ENCODE measurements at places on chromosomes 16 and 17.

GRCh38 chr16:751152-752006 lies 9.2 kb upstream of the MSLN start:
- no peak for DNase-seq

DNA sequence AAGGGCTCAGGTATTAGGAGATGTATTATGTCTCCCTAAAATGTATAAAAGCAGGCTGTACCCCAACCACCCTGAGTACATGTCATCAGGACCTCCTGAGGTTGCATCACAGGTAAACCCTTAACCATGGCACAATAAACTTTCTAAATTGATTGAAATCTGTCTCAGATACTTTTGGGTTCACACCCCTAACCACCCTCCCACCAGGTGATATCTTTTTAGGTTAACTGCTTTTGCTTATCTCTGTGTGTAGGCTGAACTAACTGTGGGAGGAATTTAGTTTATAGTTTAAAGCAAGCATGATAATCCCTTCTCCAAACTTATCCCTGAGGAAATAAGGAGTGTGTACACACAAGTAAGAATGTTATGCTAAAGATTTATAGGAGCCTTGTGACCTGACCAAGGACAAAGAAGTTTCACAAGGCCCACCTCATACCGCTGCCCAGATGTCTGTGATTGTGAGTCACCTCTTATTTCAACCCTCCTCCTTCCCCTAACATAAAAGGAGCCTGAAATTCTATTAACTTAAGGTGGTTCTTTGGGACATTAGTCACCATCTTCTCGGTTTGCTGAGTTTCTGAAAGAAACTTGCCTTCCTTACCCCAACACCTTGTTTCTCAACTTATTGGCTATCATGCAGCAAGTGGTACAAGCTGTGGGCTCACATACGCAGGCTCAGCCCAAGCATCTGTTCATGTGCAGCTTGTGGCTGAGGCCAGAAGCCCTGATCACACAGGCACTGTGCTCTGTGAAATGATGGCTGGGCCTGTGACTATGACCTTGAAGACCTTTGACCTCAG lies 11.3 kb downstream of the PRSS22 start:
- no peak for DNase-seq

- no peak for DNase-seq
Observed at GRCh38 chr17:34683390-34683789, 104.0 kb downstream of the TMEM132E start.

DNA sequence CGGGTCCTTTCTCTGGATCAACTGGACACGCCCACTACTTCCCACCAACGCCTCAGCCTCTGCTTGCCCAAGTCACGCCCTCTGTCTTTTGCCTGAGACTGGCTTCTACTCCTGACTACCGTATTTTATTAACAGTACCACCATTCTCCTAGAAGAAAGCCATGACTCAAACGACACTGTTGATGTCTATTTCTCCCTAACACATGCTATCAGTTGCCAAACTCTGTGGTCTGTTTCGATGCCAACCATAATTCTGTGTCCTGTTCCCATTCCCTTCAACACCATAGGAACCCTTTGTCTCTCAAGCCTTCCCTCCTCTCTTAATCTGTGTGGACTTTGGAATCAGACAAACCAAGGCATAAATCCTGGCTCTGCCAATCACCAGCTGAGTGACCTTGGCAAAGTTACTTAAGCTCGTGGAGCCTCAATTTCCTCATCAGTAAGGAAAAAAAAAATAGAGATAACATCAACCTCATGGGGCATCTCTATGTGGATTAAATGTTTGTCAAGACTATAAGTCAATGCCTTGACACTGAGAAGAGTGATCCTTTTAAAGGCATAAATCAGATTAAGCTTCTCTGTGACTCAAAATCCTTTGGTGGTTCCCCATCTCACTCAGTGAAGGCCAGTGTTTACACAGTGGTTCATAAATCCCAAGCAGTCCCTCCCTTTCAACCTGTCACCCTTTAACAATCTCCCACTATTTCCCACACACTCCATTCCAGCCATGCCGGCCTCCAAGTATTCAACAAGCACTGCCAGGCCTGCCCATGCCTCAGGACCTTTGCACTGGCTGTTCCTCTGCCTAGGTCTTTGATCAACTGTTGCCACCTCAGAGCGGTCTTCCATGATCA lies 45.6 kb downstream of the ERN1 start:
- DNase-seq, result peak; percentile 14

- no peak for DNase-seq
Observed at GRCh38 chr16:1159973-1160772, 7.3 kb downstream of the CACNA1H start.

GRCh38 chr17:67636312-67636711 lies 81.4 kb upstream of the NOL11 start:
- DNase-seq, result no peak

- DNase-seq, result no peak
Observed at GRCh38 chr17:71315568-71315967, 805.3 kb upstream of the SOX9 start.

- DNase-seq, result no peak
Observed at GRCh38 chr16:14444979-14445810, 184.9 kb downstream of the PARN start.

DNA sequence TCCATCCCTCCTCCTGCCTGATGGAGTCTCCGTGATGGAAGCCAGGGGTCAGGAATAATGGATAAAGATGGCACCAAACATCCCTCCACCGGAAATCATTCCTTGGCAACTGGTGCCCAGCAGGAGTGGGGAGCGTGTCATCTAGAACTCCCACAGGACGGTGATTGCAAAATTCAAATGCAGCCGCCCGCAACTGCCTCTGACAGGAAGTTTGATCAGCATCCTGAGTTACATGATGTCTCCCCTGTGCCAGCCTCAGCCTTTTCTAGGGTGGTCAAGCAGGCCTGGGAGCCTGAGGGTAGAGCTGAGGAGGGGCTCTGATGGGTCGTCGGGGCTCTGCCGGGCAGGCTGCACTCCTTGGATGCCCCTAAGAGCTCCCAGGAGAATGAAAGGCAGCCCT lies 52.8 kb downstream of the GSG1L start:
- peak; percentile 80 for DNase-seq

DNA sequence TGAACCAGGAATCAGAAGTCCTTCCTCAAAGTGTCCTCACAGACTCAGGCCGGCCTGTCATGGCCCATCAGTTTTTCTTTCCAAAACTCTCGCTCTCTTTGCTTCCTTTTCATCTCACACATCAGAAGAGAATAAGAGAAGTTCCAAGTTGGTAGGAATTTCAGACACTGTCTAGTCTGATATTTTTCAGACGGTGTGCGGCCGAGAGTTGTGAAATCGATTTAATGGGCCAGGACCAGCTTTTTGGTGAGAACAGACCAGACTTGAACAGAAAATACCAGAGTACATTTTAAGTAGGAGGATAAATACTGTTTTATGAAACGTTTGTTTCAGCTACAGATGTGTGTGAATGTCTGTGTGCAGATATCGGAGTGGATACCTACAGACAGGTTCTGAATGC lies 24.8 kb upstream of the RCVRN start:
- DNase-seq, result no peak

- DNase-seq, result no peak
Observed at GRCh38 chr16:64240586-64240985, 881.3 kb downstream of the CDH11 start.

DNA sequence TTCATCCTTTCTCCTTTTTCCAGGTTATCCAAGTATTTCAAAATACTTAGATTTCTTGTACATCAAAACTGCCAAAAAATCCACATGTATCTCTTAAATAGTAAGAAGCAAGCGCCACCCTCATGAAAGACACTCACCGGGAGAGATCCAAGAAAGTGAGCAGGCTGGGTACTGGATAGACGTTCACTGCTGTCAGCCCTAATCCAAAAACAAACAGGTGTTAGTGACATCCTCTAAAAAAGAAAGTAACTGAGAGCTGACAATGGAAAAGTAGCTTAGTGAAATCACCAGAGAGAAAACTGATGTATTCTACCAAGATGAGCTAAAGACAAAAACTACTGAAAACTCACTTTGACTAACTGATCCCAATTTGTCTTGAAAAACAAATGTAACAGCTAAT lies 46.1 kb downstream of the MARVELD3 start:
- DNase-seq, result no peak

DNA sequence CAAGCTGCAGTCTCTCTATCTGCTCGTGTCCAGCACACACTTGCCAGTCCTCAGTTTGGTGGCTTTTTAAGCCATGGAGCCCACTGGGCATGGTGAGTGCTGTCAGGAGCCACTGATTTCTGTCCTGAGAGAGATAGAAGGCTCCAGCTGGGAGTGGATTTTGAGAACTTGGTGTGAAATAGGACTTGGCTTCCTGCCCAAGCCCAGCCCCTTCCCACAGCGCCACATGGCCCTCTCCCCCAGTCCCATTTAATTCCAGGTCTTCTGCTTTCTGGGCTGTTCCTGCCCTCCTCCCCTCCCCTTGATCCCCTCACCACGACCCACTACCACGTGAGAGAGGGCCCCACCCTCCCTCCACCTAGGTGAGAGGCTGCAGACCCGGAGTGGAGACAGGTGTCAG lies 14.4 kb upstream of the ABCC3 start:
- DNase-seq, result no peak

DNA sequence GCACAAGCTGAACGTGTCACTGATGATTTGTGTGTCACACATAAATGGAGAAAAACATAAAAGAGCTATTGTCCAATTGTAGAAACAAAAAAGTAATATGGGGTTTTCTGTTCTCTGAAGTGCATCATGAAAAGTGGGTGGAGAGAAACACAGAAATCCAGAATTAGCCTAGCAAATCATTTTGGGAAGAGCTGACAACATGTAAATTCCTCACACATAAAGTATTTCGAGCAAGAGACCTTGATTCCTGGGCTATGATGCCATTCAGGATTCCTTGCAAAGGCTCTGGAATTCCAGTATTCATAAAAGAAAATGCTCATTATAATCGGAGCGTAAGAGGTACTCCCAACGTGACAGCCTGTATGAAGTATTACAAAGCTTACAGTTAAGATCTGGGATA lies 1.1 kb downstream of the DCUN1D3 start:
- no peak for DNase-seq

- DNase-seq, result no peak
Observed at GRCh38 chr16:31513126-31513525, 4.9 kb upstream of the RUSF1 start.

- DNase-seq, result no peak
Observed at GRCh38 chr16:85915125-85915845, 16.3 kb downstream of the IRF8 start.

- DNase-seq, result no peak
Observed at GRCh38 chr16:49280841-49281371, 732 bp downstream of the CBLN1 start.

GRCh38 chr17:13827118-13827517 lies 225.4 kb upstream of the HS3ST3A1 start:
- no peak for DNase-seq

GRCh38 chr17:9368631-9369030 lies 207.0 kb downstream of the STX8 start:
- DNase-seq, result no peak

DNA sequence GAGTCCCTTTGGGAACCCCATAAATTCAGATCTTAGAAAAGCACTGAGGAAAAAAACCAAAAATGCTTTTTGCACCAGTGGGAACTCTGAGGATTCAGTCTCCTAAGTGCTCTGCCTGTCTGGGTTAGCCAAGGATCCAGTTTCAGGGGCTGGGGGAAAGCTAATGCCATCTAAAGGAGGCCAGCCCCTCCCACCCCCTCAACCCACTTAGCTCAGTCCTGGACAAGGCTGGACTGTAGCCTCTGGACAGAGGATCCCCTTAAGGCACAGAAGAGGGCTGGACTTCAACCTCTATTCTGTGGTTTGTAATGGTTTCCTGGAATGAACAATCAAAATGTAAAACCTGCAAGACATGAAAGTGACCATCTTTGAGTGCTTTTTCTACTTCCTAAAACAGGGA lies 356.1 kb upstream of the ZFHX3 start:
- DNase-seq, result no peak

- DNase-seq, result no peak
Observed at GRCh38 chr17:27664606-27664965, 33.6 kb downstream of the LGALS9 start.

DNA sequence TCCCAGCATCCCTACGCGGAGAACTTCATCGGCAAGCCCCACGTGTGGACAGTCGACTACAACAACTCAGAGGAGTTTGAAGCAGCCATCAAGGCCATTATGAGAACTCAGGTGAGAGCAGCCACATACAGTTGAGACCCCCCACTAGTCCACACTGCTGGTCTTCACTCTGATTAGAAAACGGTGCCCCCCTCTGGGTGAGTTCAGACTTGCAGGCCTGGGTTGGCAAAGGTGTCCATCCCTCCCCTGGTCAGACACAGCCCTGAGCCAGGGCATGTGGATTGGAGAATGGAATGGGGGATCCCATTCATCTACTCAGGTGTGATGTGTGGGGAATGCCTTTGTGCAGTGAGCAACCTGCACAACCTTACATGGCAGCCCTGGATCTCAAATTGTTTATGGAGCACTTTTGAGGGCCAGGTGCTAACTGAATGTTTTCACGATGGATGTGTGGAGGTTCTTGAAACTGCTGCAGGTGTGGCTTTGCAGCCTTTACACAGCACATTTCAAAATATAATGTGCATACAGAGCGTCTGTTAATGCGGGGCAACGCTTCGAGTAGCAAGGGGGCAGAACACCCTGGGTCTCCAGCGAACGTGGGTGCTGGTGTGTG lies 72.6 kb downstream of the MGAT5B start:
- no peak for DNase-seq

- no peak for DNase-seq
Observed at GRCh38 chr17:64277831-64278562, 14.9 kb upstream of the TEX2 start.

DNA sequence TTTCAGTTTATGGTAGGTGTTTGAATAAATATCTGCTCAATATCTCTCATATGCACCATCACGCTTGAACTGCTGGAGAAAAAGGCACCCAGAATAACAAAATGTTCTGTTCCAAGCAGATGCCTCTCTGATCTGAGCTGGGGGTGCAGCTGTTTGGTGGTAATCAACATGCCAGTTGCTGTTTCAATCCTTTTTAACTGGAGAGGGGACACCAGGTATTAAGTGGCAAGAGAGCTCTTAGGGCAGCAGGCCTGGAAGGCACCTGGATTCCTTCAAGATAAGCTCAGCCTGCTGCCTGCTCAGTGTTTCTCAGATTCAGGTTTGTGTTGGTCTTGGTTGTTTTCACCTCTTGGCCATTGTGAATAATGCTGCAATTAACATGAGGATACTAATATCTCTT lies 27.2 kb upstream of the VAT1L start:
- DNase-seq, result no peak

GRCh38 chr16:54284319-54284930 lies 2.2 kb downstream of the IRX3 start:
- DNase-seq, result peak; percentile 80
